Activated CD4-positive, CD25-positive, alpha-beta regulatory T cell (primary cell): ENCODE measurements at places on chromosomes 4 and X.

- DNase-seq, result no peak
Measured at GRCh38 chr4:139214039-139214534, 37.1 kb upstream of the ELF2 start.

DNA sequence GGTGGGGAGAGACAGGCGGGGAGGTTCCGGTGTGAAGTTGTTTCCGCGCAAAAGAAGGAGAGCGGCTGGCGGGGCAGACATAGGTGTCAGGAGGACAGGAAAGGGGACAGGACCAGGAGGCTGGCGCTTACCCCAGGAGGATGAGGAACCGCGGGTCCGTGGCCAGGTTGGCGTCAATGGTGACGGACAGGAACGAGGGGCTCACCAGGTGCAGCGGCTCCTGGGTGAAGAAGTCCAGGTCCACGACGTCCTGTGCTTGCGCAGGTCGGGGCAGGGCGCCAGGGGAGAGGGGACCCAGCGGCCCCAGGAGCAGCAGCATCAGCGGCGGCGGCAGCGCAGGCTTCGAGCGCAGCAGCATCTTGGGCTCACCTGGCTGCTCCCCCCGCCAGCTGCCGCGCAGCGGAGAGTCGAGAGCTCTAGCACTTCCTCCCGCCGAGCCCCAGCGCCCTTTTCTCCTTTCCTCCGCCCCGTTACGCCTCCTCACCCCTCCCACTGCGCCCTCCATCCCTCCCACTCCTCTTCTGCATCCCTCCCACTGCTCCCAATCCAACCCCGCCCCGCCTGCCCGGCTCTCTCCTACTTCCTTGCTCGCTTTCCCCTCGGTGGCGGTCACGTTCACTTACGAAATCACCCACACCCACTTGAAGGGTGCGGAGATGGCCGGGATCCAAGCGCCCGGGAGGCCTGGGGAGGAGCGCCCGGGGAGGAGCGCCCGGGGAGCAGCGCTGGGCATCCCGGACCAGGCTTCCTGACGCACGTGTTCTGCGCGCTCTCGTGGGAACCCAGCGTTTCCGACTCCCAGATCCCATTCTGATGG lies at the start of gene HPSE:
TSS of gene HPSE (minus strand) at position 424 of the 817 bp plus-strand sequence. CDS start at position 358, 66 bp downstream.
- peak; percentile 54 for DNase-seq

DNA sequence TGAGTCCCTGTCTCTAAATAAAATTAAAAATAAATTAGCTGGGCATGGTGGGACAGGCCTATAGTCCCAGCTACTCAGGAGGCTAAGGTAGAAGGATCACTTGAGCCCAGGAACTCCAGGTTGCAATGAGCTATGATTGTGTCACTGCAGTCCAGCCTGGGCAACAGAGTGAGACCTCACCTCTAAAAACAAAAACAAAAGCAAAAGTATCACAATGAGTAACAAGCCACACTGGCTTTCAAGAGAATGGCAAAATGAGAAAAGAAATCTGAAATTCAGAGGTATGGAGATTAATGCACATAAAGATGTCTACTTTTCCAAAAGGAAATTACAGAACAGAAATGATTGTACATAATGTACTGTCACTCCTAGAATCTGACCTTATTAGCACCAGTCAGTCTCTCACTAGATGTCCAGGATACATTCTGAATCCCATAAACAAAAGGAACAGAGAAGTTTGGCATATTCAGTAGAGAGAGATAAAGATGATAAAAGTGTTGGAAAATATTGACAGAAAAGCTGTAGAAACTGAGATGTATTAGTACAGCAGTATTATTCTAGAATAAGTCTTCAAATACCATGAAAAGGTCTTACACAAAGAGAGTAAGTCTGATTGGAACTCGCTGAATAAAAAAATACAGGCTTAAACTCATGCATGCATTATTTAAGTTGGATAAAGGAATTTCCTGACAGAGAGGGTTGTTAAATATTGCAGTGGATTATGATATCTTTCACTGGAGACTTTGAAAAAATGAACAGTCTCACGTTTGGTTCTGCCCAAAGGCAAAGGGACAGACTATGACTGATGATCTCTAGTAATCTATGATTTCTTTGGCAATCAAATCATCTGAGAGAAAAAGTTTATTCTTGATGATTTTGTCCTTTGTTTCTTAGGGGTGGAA lies 102.5 kb downstream of the SH3RF1 start:
- no peak for DNase-seq

GRCh38 chrX:134294548-134294947 lies 57.6 kb downstream of the CCDC160 start:
- DNase-seq, result no peak

- no peak for DNase-seq
Measured at GRCh38 chr4:140675599-140676231, 80.5 kb downstream of the TBC1D9 start.

- DNase-seq, result no peak
Measured at GRCh38 chrX:129099207-129099606, 424.1 kb downstream of the SMARCA1 start.

GRCh38 chr4:37632836-37633235 lies 53.3 kb downstream of the RELL1 start:
- no peak for DNase-seq

DNA sequence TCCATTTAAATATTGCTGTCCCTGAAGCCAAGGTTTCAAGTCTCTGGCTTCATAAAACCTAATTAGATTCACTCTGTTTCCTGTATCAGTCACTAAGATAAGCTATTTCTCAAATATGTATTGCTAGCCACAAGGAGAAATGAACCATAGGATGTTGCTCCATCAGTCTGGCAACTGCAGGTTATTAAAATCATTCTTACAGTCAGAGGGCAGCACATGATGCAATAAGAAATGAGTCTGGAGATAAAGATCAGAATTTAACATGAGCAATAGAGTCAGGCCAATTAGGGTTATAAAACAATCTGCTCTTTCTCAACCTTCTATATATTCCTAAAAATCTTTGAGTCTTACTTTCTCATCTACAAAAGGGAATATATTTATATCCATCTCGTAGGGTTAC lies 7.2 kb downstream of the PRKG2 start:
- no peak for DNase-seq

- DNase-seq, result no peak
Measured at GRCh38 chr4:55475394-55476243, 71.1 kb downstream of the CLOCK start.

DNA sequence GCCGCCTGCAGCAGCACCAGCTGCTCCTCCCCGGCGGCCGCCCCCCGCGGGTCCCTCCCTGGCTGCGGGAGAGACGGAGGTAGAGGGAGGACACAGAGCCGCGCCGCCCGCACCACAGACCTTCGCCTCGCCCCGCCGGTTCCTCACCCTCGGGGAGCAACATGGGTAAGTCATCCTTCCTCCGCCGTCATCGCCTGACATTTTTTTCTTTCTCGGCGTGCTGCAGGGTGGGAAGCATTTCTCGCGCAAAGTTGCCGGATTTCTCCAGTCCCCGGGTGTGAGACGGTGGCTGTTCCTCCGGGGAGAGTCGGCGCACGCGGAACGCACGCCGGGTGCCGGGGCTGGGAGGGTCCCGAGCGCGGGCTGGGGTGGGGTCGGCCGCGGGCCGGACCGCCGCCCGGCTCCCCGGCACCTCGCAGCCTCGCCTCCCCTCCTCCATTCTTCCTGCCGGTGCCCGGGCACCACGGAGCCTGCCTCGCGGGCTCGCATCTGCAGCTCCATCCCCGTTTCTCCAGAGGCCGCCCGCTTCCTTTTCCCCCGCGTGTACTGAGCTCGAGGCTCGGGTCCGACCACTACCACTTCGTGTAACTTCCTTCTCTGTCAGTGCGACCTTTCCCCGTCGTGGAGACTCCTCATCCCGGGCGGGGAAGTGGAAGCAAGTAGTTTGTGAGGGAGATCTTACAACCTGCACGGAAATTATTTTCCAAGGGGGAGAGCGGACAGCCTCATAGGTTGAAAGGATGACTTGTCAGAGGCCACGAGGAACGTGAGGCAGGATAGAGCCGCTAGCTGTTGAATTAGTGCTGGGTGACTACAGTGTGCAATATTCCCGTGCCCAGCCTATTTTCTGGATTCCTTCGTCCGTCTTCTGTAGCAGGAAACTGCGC lies 464 bp downstream of the RAP1GDS1 start:
- DNase-seq, result no peak
